T-cell (primary cell): ENCODE measurements at places on chromosomes 4 and X. TPM values are rescaled to one million over a fixed set of nuclear protein-coding genes. Genes with fewer than 3 reads are reported as not detected.
A peak's percentile ranks its signal among the peaks of the same experiment; 100 is the strongest.

- DNase-seq, result no peak
These were observed 7.5 kb downstream of the PCDH10 start for GRCh38 chr4:133156556-133156955.

- no peak for DNase-seq
These were observed 121.0 kb upstream of the TEX13D start for GRCh38 chrX:124211312-124211942.

DNA sequence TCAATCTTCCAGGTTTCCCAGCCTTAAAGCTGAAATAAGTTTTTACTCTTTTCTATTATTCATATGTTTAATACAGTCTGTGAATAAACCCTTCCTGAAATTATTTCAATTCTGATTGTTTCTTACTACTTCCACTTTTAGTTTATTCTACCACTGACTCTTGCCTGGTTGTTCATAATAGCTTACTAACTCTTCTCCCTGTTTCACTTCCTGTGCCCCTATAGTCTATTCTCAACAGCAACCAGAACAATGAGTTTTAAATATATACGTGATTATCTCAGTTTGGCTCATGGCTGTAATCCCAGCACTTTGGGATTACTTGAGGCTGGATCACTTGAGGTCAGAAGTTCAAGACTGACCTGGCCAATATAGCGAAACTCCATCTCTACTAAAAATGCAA, 408.0 kb upstream of the SPOCK3 start:
- DNase-seq, result no peak

- DNase-seq, result no peak
These were observed 955.5 kb upstream of the PRKX start for GRCh38 chrX:4668802-4669536.

DNA sequence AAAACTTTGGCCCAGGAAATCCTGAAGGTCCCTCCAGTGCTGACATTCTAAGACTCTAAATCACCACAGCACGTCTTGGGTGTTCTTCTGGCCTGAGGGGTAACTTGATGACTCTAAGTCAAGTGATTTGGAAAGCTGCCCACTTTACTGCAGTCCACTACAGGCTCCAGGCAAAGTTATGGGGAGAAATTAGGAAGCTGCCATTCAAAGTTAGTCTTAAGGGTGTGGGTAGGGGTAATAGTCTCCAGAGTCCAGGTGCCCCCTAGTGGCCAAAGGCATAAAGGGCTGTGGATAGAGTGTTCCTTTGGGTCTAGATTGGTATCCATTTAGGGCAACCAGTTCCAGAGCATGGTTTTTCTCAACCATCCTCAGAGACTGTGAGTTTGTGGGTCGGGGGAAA, 38.7 kb upstream of the SLC16A2 start:
- peak; percentile 12 for DNase-seq

- DNase-seq, result no peak
These were observed 74.0 kb downstream of the HPRT1 start for GRCh38 chrX:134533952-134534351.

DNA sequence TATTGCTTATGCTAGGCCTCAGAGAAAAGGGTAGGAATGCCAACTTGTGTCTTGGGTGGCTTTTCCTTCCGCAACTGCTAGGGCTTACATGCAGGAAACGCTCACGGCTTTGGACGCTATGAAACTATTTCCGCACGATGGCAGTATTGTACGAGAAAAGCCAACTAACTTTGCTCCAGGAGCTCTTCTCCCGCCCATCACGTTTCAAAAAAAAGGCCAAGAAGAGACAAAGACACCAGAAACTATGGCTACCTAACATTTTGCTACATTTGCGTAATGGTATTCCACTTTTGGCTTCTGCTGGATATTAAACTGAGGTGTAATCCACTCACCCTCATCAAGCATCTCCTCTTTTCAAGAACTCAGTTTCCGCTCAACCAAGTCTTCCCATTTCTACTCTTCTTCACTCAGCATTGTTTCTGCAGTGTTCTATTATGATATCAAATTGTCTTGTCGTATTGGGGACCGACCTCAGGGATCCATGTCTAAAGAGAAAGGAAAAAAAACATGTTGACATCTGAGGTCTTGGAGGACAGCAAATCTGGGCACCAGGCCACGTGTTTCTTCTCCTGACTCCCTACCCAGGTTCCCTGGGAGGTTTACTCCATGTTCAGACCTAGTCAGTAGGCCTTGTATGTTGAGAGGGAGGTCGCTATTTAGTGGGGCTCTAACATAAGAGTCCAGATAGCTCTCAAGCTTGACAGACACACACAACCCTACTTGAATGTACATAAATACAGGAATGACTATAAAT, 239.4 kb upstream of the STK26 start:
- DNase-seq, result no peak

Gene GPRASP1
- 69.1 TPM for total RNA-seq

Gene CLIC2
- 1.3 TPM for total RNA-seq

Gene TMSB15C
- 3.0 TPM for total RNA-seq
